Activated T-cell treated with anti-CD3 and anti-CD28 coated beads, Interleukin-2, amount 50 U/mL, for 72 hours (primary cell): ENCODE measurements at places on chromosomes 2 and 18. TPM values are rescaled to one million over a fixed set of nuclear protein-coding genes. Genes with fewer than 3 reads are reported as not detected.
A peak's percentile ranks its signal among the peaks of the same experiment; 100 is the strongest.

DNA sequence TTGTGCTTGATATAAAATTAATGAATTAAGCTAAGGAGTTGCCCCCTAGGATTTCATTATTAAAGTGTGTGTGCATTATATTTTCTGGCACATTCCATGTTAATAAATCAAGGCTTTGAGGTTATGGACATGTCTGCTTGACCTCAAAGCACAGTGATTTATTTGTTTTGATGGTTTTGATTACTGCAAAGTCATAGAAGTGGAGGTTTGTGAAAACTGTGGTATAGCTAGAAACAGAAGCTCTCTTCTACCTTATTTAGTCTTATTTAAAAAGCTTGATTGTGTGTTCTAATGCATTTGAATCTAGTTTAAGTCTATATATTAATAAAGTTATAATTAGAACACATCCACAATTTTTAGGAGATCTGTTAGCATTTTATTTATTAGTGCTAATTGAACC is 32.2 kb downstream of the DOK6 start:
- DNase-seq, result no peak

GRCh38 chr2:105489168-105489878 is 90.5 kb upstream of the FHL2 start:
- no peak for DNase-seq

GRCh38 chr2:111634995-111635538 is 248.9 kb downstream of the ANAPC1 start:
- no peak for DNase-seq

DNA sequence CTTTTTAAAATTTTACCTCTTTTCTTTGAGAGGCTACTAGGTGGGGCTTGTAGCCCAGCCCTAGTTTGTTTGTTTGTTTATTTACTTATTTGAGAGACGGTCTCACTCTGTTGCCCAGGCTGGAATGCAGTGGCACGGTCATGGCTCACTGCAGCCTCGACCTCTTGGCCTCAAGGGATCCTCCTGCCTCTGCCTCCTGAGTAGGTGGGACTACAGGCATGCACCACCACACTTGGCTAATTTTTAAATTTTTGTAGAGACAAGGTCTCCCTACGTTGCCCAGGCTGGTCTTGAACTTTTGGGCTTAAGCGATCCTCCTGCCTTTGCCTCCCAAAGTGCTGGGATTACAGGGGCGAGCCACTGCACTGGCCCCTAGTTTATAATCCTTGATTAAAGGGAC is 35.0 kb downstream of the ERLEC1 start:
- DNase-seq, result no peak

DNA sequence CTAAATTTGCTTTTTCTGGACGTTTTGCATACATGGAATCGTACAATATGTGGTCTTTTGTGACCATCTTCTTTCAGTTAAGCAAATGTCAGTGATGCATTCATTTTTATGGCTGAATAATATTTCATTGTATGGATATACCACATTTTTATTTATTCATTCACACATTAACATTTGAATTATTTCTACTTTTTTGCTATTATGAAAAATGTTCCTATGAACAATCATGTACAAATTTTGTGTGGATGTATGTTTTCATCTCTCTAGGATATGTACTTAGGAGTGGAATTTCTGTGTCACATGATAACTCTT is 67.4 kb upstream of the TXNDC2 start:
- DNase-seq, result no peak

DNA sequence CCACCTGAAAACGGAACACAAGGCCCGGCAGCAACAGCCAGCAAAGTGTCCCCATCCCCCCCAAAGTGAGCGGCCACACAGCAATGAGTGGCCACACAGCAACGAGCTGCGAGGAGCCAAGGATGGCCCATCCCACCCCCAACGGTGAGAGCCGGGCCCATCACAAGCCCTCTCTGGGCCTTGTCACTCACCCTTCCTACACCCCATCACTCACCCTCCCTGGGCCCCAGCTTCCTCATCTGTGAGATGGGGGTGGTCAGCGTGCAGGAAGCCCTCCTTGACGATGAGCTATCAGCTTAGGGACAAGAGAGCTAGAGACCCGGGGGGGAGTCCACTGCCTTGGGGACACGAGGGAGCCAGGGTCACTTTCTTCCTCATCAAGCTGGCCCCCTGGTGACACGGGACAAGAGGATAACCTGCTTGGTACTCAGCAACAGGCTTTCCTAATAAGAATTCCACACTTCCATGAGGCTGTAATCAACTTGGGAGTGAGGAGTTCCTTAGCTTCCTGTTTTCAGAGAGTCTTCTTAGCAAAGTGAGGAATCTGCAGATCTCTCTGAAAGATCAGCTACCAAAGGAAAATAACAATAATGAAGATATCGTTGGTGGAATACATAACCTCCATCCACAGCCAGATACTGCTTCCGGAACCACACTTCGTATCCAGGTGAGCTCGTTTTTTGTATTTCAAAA is 92.8 kb downstream of the HDAC4 start:
- DNase-seq, result no peak

- no peak for DNase-seq
These were observed 19.3 kb upstream of the TMEM18 start for GRCh38 chr2:696463-696862.

DNA sequence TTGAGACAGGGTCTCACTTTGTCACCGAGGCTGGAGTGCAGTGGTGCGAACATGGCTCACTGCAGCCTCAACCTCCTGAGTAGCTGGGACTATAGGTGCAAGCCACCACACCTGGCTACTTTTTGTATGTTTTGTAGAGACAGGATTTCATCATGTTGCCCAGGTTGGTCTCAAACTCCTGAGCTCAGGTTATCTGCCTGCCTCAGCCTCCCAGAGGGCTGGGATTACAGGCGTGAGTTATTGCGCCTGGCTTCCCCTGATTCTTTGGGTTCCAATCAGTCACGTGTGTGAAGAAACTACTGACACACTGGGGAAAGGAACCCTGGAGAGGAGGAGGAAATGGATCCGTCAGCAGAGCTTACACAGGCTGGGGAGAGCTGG is 22.3 kb upstream of the RAB10 start:
- no peak for DNase-seq

DNA sequence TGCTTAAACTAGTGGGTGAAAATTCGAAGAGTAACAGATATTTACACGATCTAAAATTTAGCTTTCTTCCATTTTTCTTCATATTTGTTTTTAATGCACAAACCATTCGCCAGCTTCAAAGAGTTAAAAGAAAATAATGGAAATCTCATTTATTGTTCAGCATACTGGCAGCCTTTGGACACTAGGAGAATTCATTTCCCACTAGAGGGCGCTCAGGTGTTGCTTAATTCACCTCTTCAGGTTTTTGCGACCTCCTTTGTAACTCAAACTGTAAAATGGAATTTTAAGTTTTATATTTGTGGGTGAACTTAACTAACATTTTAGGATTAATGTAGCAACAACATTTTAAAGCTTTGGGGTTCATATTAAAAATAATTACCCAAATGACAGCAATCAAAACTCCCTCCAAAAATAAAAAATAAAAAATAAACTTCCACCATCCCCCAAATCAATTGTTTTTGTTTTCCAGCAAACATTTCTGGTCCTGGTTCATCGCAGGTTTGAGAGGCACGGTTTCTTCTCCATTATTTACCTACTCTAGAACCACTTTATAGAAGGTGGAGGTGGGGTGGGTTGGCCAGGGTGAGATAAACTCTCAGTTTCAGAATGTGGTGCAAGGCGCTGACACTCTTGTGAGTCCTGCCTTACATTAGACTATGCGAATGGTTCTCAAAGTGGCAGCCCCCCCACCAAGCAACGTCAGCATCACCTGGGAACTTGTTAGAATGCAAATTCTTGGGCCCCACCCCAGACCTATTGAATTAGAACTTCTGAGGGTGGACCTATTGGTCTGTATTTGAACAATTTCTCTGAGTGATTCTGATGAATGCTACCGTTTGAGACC is 24.7 kb upstream of the PNPT1 start:
- DNase-seq, result peak; percentile 50

- no peak for DNase-seq
These were observed 171.9 kb downstream of the GALNT1 start for GRCh38 chr18:35753306-35753910.

DNA sequence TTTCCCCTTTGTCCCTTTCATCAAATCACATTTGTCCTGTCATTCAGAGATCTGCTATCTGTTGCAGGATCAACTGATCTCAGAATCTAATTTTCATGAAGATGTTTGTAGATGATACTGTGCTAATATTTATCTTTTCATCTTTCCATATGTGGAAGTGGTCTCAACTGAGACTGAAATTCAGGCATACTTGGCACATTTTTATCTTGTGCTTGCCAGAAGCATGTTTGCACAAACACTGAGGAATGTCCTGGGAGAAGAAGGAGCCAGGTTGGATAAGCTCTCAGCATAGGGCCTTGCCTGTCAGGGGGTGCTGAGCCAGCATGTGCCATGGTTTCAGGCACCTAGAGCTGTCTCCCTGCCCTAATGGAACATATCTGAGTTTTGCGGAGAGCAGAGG is 24.5 kb upstream of the MMADHC start:
- no peak for DNase-seq

DNA sequence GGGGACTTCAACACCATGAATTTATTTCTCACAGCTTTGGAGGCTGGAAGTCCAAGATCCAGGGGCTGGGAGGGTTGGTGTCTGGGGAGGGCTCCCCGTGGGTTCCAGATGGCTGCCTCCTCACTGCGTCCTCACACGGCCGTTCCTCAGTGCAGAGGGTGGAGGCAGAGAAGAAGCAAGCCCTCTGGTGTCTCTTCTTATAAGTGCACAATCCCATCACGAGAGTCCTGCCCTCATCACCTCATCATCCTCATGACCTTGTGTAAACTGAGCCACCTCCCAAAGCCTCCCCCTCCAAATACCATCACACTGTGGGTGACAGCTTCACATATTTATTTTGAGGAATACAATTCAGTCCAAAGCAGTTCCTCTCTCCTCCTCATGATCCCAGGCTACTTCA is 26.3 kb downstream of the TMEM163 start:
- no peak for DNase-seq

GRCh38 chr2:108630567-108631405 is 88.5 kb upstream of the RANBP2 start:
- DNase-seq, result no peak

GRCh38 chr2:179513181-179513580 is 248.5 kb upstream of the SESTD1 start:
- DNase-seq, result no peak

DNA sequence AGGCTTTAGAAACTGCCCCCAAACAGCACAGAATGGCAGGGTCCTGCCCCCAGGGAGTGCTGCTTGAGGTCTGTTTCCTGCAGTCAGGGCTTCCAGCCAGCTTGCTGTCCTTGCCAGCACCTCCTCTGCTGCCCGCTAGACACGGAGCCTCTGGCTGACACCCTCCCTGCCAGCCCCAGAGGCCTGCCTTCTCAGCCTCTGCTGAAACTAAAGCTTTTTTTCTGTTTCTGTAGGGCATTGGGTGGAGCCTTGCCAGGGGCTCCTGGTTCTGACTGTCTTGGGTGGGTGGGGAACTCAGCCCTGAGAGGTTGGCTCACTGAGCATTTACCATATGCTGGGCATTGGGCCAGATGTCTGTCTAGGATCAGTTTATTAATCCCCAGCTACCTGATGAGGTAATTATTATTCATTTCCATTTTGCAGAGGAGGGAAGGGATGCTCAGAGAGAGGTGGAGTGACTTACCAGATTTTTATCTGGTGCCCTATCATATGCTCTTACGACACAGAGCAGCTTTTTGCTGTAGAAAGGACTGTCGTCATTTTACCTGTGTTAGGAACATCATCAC is 35.4 kb downstream of the INPP4A start:
- DNase-seq, result peak; percentile 63

- DNase-seq, result no peak
These were observed 94.0 kb downstream of the AQP4 start for GRCh38 chr18:26771524-26771923.

GRCh38 chr18:67783196-67783946 is 266.9 kb upstream of the DSEL start:
- no peak for DNase-seq

GRCh38 chr18:78973357-78974083 is 6.1 kb upstream of the SALL3 start:
- DNase-seq, result no peak

- no peak for DNase-seq
These were observed 495.8 kb upstream of the ACVR2A start for GRCh38 chr2:147348931-147349555.

- peak; percentile 59 for DNase-seq
These were observed 37.6 kb upstream of the MCM6 start for GRCh38 chr2:135913727-135914365.

DNA sequence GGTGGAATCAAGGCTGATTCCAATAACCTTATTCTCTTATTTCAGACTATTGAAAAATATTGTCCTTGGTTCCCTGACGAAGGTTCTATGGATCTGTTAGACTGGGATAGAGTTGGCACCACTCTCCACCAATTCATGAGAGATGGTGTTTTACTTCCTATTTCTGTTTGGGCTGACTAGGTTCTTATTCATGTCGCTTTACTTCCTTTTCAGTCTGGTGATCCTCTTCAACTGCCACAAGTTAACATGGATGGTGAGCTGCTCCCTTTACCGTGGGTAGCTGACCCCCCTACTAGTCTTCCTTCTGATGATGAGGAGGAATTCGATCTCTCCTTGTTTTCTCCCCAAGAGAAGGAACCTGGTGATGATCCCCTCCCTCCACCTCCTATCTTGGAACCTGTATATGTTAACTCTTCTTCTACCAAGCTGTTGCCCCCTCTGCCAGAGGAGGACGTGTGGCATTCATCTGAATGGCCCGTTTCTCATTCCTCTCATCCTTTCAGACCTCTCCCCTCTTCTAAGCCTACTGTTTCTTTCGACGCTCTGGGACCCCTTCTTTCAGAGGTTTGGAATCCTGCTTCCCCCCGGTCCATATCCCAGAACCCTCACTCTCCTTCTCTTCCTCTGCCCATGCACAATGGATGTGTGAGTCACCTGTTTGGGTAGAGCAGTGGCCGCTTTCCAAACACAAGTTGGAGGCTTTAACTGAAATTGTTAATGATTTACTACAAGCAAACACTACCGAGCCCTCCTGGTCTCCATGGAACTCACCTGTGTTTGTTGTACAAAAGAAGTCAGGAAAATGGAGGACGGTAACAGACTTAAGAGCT is 13.5 kb upstream of the CNOT11 start:
- DNase-seq, result no peak

GRCh38 chr18:23357996-23358594 is 95.0 kb upstream of the RIOK3 start:
- DNase-seq, result no peak

GRCh38 chr2:28736034-28736433 is 15.6 kb upstream of the PPP1CB start:
- DNase-seq, result no peak

DNA sequence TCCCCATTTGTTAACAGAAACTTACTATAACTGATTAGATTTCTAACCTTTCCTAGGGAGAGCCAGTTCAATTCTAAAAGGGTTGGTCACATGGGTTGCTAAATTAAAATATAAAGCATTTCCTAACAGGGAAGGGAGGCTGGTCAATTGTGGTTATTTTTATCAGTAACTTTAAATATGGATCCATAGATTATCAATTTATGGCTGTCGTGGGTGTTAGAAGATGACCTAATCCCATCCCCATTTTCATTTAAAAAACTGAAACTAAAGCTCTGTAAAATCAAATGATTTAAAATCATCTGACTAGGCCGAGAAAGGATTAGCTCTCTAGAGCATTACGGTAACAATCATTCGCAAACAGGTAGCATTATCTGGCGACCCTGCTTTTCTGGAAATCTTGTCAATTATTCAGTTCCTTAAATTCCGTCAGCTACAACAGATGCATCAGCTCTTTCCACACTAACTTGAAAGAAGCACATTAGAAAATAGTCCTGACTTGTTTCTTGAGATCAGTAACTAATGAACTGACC is 953 bp upstream of the HNRNPA3 start:
- DNase-seq, result no peak

Gene ALPP
- not detected for total RNA-seq

Gene IL1RL2
- 1.4 TPM for total RNA-seq

Gene C2orf81
- total RNA-seq, result 3.7 TPM

Gene MC4R
- total RNA-seq, result not detected

Gene STAT4
- total RNA-seq, result 104 TPM

Gene SLC14A1
- 6.2 TPM for total RNA-seq

Gene CUL3
- 61.4 TPM for total RNA-seq

Gene NR4A2
- 36.1 TPM for total RNA-seq
